Endodermal cell (in vitro differentiated cells): ENCODE measurements at places on chromosomes 4 and X.
A peak's percentile ranks its signal among the peaks of the same experiment; 100 is the strongest.

GRCh38 chr4:25310066-25310802, 2.3 kb upstream of the ZCCHC4 start:
- no peak for DNase-seq

GRCh38 chr4:10781805-10782204, 97.2 kb upstream of the CLNK start:
- DNase-seq: no peak

DNA sequence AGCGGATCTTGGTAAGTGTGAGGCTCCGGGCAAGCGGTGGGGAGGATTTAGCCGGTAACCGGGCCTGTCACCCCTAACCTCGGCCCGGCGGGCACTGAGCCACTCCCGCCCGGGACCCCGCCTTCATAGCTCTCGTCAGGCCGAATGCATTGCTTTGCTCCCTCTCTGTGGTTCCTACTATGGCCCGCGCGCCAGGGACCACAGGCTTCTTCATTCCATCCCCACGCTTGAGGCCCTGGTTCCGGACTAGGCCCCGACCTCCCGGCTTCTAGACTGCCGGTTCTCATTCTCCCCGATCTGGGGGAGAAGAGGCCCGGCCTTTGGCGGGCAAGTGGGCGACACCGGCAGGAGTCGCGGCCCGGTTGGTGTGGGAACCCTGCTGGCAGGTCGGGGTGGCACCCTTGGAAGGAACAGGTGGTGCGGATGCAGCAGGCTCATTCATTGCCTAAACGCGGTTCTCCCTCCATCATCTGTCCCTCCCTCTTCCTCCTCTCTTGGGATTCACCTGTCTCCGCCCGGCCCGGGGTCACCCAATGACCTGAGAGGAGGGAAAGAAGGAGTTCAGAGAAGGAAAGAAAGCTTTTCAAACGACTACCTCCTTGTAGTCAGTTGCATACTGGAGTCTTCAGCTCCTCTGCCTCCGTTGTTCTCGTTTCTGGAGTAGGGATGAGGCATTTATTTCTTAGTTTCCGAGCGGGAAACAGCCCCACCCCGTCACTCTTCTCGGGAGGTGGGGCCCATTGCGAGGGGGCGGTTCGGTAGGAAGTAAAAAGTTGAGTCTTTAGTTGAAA, at the start of gene NDUFC1:
TSS of gene NDUFC1 (minus strand) at position 657 of the 791 bp plus-strand sequence. CDS start 6,679 bp downstream, outside the sequence.
- DNase-seq: peak; percentile 86

- no peak for DNase-seq
Observed at GRCh38 chrX:154056770-154057241, 37.1 kb upstream of the IRAK1 start.

- DNase-seq: no peak
Observed at GRCh38 chr4:82510216-82510615, 51.6 kb downstream of the TMEM150C start.

- no peak for DNase-seq
Observed at GRCh38 chrX:136747003-136747986, 33.4 kb downstream of the ARHGEF6 start.

GRCh38 chr4:57068237-57068981, 41.8 kb downstream of the IGFBP7 start:
- DNase-seq: no peak

GRCh38 chr4:55636656-55636999, 530 bp upstream of the NMU start:
- peak; percentile 69 for DNase-seq
